ENCODE measurements at places on chromosomes 2 and 18.

DNA sequence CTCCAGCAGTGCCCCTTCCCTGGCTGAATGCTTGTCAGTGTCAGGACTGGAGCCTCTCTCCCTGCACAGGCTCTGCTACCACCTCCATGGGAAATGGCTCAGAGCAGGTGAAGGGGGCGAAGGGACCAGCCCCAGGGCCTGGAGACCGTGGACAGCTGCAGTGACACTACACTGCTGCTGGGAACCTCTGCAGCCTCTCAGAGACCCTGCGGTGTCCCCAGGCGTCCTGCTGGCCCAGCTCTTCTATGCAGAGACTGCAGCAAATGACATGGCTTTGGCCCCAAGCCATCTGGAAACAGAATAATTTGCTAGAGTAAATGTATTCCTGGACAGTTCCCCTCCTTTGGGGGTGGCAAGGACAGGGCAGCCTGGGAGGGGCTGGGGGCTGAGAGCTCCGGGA, 53.2 kb downstream of the CIB4 start:
- DNase-seq, result no peak

DNA sequence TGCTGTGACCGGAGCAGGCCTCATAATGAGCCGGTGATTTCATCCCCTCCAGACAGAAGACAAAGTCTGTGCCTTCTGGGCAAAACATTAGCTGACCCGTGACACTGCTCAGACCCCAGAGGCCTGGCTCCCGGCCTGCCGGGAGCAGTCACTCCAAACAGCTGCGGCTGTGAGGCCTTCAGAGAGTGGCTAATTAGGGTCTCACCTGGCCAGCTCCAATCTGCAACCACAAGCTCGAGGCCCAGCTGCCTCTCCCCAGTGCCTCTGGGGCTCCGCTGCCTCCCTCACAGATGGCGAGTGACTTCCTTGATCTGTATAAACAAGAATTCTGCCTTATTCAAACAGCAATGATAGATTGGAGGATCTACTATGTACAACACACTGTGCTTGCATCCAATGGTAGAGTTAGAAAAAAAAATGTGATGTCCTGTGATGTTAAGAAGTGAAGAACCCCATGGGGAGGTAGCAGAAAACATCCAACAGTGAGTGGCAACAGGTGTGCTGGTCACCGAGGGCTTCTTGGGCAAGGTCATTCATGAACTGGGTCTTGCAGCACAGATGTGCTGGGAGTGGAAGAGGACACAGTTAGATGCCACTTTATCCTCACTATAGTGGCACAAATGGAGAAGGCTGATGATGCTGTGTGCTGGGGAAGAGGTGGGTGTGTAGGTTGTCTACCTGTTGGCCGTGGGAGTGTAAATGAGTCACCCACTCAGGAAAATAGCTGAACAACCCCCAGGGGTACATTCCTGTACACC, 98.2 kb upstream of the ASAP2 start:
- no peak for DNase-seq

DNA sequence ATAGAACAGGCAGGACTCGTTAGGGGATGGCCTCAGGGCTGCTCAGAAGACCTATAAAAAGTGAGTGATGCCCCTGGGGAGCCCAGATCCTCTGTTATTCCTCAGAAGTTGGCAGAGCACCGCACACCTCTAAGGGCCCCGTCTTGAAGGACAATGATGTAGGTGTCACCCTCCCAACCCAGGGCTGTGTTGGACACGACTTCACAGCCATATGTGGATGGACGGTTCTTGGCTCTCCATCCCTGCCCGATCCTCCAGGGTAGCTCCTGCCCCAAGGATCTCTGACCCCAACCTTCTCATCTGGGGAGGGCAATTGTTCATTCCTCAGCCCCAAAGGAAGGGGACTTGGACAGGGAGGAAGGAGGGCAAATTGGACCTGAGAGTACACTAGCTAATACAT, 246.1 kb downstream of the DYSF start:
- DNase-seq, result no peak

DNA sequence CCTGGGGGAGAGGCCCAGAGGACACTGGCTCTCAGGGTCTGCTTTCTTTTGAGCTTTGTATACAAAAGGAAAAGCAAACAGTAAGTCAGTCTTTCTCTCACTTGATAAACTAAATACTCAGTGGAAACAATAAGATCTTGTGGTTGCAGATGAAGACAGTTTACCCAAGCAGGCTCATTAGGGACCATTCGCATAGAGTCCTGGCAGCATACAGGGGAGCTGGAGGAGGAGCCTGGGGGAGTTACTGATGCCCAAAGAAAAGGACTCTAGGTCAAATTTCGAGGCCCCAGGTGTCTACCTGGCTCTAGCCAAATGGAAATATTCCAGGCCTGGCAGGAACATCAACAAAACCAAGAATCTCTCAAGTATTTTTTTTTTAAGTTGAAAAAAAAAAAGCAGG, 225.3 kb downstream of the CNTNAP5 start:
- no peak for DNase-seq

- no peak for DNase-seq
These were observed 50.8 kb downstream of the EDAR start for GRCh38 chr2:108938077-108938710.

- no peak for DNase-seq
These were observed 114.9 kb downstream of the QPCT start for GRCh38 chr2:37459095-37459981.

- no peak for DNase-seq
These were observed 163.6 kb upstream of the ZNF516 start for GRCh38 chr18:76658627-76659026.

GRCh38 chr2:168723275-168723899, 79.0 kb upstream of the NOSTRIN start:
- no peak for DNase-seq

- no peak for DNase-seq
These were observed 5.5 kb upstream of the CCDC74A start for GRCh38 chr2:131521961-131522781.

DNA sequence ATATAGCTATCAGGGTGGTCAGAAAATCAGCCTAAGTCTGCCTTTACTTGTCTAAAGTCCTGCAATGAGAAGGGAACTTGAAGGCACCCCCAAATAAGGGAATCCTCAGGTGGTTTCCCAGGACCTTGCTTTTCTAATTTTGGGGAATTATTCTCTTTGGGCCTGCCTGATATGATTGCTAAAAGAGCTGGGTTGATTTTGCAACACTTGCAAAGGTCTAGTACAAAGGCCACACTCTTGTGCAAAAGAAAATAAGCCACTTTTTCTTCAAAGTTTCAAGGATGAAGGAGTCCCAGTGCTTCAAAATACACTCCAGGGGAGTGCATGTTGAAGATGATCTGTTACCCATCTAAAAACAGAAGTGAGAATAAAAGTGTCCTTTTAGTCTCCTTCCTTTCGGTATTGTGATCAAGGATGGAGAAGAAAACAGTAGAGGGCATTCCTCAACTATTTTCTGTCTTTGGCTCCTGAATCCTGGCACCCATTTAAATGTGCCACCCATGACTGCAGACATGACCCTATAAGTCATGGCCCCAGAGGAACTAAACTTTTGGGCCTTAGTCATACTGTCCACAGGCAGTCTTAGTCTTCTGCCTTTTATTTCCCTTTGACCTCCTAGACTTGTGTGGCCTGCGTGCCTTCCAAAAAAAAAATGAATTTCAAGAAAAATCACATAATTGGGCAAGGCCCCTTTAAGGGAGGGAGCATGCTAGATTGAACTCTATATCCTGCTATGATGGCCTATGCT, 5.1 kb downstream of the SULT1C3 start:
- DNase-seq, result no peak

DNA sequence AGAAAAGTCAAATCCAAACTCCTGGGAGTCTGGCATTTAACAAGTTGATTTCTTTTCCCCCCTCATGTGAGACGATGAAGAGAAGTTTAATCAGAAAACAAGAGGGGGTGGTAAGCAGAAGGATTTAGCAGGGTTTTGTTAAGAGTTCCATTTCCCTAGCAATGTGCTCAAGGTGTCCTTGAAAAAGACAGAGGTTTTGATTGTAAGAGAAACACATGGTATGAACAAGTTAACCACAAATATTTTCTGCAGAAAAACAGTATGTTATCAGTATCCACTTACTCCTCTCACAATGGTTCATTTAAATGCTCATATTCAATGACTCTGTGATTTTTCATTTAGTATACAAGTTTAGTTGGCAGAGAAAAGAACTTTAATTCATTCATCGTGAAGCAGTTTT, 26.8 kb downstream of the LAMA1 start:
- DNase-seq, result no peak

DNA sequence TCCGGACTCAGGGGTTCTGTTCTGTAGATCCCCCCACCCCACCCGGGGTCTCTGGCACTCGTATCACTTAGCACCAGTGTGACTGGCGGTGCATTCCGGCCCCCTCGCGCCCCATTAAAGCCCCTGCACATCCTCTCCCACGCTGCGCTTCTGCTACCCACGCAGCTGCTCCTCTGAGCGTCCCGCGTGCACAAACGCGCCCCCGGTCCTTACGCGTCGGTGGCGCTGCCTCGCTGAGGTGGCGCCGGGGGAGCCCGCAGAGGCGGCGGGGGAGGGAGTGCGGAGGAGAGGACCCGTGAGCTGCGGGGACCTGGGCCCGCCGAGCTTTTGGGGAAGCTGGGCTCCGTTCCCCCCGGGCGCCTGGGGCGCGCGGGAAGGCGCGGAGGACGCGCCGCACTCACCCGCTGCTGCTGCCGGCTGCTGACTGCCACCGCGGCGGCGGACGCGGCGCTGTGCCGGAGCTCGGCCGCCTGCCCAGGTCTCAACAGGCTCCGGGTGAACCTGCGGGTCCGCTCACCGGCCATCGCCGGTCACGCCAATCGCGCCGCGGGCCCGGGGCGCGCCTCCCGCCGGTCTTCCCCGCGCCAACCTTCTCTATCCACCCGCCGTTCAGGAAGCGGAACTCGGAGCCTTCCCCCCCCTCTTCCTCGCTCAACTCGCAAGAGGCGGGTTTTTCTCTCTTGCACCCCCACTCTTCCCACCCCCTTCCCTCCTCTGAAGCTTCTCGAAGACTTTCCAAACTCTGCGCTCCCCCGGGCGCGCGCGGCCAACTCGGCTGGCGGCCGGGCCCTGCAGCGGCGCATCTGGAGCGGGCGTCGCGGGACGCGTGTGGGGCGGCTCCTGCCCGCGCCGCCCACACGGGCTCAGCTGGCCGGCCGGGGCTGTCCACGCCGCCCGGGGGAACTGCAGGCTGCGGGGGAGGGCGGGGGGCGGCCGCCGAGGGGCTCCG, at the start of gene DOCK10:
TSS of gene DOCK10 (minus strand) at position 618 of the 949 bp plus-strand sequence. CDS start at position 524, 94 bp downstream.
- DNase-seq, result no peak

GRCh38 chr2:241161646-241162281, 11.5 kb downstream of the PPP1R7 start:
- no peak for DNase-seq

DNA sequence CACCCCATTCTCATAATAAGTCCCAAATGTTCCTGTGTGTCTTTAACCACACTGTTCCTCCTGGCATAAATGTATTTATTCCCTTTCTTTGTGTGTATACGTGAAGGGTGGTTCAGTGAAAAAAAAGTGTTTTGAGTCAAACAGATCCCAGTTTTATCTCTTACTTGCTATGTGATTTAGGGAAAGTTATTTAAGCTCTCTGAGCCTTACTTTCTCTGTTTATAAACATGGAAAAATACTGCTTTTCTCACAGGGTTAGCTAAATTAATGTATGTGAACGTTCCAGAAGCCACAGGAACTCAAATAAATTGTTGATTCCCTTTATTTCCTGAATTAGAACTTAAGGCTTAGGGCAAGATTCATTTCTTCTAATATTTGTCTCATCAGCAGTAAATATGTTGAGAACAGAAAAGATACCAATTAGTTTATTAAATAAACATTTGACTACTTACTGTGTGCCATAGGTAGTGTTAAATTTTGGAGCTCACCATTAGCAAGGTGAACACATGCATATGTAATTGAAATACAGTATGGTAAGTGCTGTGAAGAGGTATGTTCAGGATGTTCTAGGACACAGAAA, 33.2 kb downstream of the RALBP1 start:
- no peak for DNase-seq

- DNase-seq, result no peak
These were observed 35.5 kb downstream of the DIS3L2 start for GRCh38 chr2:231996797-231997540.

GRCh38 chr18:43775591-43775990, 498.3 kb upstream of the SYT4 start:
- DNase-seq, result no peak

DNA sequence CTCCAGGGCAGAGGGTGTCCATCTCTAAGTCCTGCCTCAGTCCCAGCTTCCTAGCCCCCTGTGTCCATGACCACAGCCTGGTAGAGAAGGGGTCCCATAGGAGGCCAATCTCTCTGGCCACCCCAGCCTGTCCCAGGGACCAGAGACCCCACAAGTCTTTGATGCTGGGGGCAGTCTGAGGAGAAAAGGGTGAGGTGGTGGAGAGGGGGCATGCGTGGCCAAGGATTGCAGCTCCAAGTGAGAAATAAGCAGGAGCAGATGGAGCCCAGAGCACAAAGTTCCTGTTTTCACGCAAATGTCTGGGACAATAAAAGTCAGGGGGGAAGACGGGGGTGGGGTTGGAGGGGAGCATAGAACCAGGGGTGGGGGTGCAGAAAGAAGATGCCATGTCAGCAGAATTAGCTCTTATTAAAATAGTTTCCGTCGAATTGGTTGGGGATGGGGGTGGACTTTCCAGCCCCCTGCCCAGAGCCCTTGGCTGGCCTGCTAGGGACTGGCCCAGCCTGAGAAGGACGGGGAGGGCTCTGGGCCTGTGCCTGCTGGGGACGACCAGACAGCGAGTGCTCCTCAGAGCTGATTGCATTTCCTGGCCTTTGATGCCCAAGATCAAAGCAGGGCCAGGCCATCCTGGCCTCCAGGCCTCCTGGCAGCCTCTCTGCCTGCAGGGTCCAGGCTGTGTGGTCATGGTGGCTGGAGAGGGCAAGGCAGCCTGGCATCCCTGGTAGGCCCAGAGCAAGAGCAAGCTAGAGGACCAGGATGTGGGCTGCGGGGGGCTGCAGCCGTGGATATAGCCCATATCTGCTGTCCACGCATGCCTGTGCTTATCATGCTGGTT, 337.1 kb downstream of the DYSF start:
- no peak for DNase-seq

DNA sequence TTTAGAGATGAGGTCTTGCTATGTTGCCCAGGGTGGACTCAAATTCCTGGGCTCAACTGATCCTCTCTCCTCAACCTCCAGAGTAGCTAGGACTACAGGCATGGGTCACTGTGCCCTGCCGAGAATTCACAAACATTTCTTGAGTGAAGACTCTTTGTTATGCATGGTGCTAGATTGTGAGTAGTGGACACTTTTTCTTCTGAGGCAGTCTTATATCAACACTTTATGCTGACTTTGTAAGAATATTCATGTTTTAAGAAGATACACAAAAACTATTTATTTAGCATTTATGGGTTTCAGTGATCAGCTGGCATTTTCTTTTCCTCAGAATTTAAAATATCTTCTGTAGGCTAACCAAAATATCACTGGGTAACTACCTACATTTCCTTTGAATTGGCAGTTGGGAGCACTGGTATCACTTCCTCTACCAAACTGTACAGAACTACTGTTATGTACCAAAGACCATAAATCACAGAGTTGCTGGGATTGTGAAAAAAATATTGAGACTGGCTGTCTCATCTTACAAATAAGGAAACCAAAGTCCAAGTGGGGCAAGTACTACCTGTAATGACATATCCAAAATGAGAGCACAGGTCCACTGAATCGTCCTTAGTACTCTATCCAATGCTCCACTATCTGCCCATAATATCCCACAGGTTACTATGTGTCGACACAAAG, 34.0 kb downstream of the DOCK10 start:
- DNase-seq, result no peak

Measured in NCI-H1436 treated with DMSO at 0.1 percent for 48 hours (cell line).